ENCODE measurements at places on chromosomes 11 and 22. TPM values are rescaled to one million over a fixed set of nuclear protein-coding genes. Genes with fewer than 3 reads are reported as not detected.

GRCh38 chr22:32827049-32827602, 25.6 kb downstream of the TIMP3 start:
- ATAC-seq: no peak

GRCh38 chr11:16859651-16860050, 121.2 kb downstream of the C11orf58 start:
- no peak for ATAC-seq

GRCh38 chr11:34676227-34676626, 55.3 kb downstream of the EHF start:
- no peak for ATAC-seq

- no peak for ATAC-seq
These were observed 55.6 kb downstream of the OR4C45 start for GRCh38 chr11:50088231-50088630.

DNA sequence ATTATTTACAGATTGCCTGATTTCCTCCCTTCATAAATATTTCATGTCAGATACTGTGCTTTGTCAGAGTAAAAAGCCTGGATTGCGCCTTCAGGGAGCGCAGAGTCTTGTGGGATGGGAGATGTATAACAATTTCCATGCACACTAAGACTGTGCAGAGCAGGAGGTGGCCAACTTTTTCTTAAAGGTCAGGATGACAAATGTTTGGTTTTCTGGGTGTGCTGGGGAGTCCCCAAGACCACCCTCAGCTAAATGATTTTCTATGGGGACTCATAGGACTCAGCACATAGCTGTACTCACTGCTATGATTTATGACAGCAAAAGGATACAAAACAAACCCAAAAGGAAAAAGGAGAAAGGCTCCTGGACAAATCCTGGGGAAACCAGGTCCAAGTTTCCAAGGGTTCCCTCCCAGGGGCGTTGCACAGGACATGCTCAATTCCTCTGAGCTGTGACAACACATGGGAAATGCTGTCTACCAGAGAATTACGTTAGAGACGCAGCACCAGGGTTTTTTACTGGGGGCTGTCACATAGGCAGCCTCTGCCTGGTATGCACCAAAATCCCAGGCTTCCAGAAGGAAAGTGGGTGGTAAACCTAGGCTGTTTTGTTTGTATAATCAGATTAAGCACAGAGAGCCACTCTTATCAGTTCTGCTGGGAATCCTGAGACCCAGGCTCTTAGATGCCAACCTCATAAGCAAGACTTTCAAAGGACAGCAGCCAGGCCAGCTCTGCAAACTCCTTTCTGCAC, 59.1 kb downstream of the CSNK2A3 start:
- ATAC-seq: peak; percentile 57

DNA sequence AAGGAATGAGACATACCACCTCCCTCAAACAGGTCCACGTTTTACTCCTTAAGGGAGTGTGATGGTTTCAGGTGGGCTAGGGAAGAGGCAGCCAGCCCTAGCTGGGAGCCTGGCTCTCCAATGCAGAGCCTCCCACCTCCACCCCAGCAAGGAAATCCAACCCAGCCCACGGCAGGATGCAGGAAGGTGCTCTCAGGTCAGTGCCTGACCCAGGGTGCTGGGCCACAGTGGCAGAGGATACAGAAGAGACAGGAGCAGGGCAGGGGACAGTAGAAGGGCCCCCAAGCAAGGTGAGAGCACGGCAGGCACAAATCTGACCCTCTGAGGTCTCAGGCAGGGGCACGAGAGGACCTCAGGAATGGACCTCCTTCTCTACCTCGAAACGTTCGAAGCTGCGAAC, 26.9 kb upstream of the CCND1 start:
- no peak for ATAC-seq

DNA sequence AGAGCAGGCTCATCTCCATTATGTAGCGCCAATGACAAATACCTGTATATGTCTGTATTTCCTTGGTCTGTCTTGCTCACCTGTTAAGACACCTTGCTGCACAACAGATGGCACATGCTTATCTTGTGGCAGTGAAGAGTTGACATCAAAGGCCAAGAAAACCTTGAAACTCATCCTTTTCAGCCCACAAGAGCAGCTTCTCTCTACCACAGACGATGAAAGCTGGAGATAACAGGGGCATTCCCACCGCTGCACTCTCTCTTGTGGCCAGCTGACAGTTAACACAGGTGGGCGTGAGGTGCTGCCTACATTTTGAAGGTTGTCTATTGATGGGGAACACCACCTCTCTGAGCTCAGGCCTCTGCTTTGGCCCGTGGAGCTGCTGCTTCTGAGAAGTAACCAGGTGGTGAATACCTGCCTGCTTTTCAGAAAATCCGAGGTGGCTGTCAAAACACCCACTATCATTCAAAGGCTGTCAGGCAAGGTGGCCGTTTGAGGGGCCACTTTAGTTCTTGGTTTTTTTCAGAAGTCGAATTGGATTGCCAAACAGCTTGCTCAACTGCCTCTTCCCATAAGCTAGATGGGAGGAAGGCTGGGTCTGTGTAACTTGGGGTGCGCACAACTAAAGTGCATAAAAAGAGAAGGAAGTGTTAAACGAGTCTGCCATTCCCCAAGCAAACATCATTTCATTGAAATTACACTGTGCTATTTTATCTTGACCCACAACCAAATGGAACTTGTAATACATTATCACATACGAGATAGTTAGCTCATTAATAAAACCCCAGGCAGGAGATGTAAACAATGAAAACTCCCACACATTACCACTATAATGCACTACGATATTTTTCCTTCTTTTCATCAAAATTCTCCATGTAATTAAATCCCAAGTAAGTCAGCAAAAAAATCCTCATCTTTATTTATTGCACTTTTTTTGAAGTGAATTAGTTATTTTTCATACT, 87.1 kb upstream of the RAG2 start:
- ATAC-seq: no peak

GRCh38 chr11:35097814-35098455, 41.0 kb upstream of the CD44 start:
- no peak for ATAC-seq

DNA sequence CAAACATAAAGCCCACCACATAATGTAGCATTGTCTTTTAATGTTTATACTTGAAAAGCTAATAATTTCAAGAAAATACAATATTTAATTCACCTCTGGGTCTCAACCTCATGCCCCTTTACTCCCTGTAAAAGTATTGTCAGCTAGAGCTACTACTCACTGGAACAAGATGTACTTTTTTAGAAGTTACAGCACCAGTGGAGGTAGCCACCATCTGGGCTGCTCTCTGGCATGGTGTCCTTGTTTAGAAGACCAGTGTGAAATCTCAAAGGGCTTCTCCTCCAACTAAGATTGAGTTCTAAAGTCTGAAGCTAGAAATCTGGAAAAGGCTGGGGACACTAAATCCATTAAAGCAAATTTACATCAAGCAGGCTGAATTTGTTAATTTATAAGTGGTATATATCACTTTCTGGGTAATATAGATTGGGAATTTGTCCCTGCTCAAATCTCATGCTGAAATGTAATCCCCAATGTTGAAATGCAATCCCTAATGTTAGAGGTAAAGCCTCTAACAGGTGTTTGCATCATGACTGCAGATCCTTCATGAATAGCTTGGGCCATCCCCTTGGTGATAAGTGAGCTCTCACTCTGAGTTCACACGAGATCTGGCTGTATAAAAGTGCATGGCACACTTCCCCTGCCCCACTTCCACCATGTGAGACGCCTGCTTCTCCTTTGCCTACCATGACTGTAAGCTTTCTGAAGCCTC, 47.6 kb downstream of the PITPNB start:
- ATAC-seq: no peak

DNA sequence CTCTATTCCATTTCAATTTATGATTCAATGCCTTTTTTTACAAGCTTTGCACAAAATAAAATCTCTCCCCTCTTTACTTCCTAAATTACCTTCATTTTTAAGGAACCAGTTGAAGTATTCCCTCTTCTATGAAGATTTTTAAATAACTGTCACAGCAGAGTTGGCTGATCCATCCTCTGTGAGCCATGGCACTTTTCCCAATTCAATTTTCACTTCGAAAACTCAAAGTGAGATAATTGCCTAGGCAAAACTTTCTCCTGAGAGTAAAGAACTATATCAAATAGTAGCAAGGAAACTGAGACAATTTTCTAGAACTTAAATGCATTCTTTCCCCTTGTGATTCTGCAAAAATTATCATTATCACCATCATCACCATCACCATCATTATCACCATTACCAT, 259.9 kb upstream of the ARHGAP20 start:
- ATAC-seq: no peak

Gene FAM83F
- 0.09 TPM for total RNA-seq
